Stimulated activated CD8-positive, alpha-beta memory T cell treated with anti-CD3 and anti-CD28 coated beads, Interleukin-7, amount 100 ng/mL, for 1 hour (primary cell): ENCODE measurements at places on chromosomes 1 and 21.

DNA sequence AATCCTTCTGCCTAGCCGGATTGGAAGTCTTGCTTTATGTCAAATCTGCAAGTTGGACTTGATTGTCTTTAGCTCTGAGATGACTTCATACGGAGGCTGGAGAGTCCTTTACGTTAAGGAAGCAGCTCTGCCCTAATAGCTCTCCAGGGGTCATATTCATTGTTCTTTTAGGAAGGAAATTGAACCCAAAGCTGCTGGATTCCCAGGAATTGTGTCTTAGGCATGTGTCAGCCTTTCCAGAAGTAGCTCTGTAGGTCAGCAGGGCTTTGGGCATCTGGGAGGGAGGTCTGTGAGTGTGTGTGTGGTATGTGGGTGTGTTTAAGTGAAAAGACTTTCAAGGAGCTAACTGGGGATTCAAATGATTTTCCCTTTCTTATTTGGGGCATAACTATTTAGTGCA lies 82.4 kb downstream of the ABCA4 start:
- no peak for DNase-seq

- DNase-seq, result no peak
Observed at GRCh38 chr1:100219883-100220282, 29.8 kb downstream of the DBT start.

GRCh38 chr21:33308586-33309490 lies 15.9 kb upstream of the IFNAR1 start:
- DNase-seq, result no peak

GRCh38 chr1:151986501-151987190 lies 7.0 kb downstream of the S100A10 start:
- DNase-seq, result no peak

- DNase-seq, result no peak
Observed at GRCh38 chr21:44555200-44555875, 3.3 kb downstream of the KRTAP10-3 start.
